Mesothelial cell of epicardium (in vitro differentiated cells): ENCODE measurements at places on chromosomes 7 and 10. TPM values are rescaled to one million over a fixed set of nuclear protein-coding genes. Genes with fewer than 3 reads are reported as not detected.
A peak's percentile ranks its signal among the peaks of the same experiment; 100 is the strongest.

- no peaks in the 10 kb centered on the region for H3K27me3 ChIP-seq
- H3K27ac ChIP-seq: no peak overlapping the region
- no peak overlapping the region for H3K4me3 ChIP-seq
- H3K36me3 ChIP-seq: peaks cover 25% of the 10 kb centered on the region
Observed at GRCh38 chr7:50632561-50633413, 67.6 kb upstream of the DDC start.

DNA sequence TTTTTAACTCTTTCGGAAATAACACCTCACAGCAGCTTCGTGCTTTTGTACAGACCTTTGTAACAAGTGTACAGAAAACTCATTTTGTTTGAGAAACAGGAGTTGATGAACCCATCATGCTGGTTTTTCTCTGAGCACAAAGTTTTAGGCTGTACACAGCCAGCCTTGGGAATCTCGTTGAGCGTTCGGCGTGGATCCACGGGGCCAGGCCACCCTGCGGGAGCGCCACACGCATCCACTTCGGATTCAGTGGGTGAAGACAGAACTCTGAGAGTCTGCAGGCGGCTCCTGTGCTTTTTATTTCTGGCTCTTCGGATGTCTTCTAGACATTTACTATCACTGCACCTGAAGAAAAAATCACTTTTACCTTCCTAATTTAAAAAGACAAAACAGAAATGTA, 131.2 kb downstream of the SMURF1 start:
- no peak for DNase-seq
- no peaks in the 10 kb centered on the region for H3K4me1 ChIP-seq
- H3K27ac ChIP-seq: no peak overlapping the region
- H3K36me3 ChIP-seq: peaks cover 62% of the 10 kb centered on the region
- H3K27me3 ChIP-seq: no peaks in the 10 kb centered on the region

DNA sequence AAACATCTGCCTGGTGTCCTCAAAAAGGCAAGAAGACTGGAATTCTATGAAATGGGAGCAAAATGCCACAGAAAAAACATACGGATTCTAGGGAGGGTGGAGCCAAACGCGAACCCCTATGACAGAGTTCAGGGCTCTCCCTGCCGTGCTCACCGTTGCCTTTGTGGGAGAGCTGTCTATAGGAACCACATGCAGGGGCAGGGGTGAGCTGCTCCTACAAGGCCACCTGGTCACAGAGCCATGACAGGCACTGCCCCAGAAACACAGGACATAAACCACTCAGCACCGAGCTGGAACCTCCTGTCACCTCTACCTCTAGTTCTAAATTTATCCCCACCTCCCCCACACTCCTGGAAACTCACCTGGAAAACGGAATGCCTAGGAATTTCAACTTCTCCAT, 155.1 kb upstream of the ZNF32 start:
- H3K27ac ChIP-seq: no peak overlapping the region
- H3K4me3 ChIP-seq: no peak overlapping the region
- H3K27me3 ChIP-seq: peaks cover 30% of the 10 kb centered on the region

GRCh38 chr7:30736291-30736690, 15.6 kb upstream of the INMT start:
- H3K4me3 ChIP-seq: no peak overlapping the region
- H3K4me1 ChIP-seq: peaks cover 4% of the 10 kb centered on the region
- DNase-seq: no peak
- H3K27ac ChIP-seq: no peak overlapping the region

DNA sequence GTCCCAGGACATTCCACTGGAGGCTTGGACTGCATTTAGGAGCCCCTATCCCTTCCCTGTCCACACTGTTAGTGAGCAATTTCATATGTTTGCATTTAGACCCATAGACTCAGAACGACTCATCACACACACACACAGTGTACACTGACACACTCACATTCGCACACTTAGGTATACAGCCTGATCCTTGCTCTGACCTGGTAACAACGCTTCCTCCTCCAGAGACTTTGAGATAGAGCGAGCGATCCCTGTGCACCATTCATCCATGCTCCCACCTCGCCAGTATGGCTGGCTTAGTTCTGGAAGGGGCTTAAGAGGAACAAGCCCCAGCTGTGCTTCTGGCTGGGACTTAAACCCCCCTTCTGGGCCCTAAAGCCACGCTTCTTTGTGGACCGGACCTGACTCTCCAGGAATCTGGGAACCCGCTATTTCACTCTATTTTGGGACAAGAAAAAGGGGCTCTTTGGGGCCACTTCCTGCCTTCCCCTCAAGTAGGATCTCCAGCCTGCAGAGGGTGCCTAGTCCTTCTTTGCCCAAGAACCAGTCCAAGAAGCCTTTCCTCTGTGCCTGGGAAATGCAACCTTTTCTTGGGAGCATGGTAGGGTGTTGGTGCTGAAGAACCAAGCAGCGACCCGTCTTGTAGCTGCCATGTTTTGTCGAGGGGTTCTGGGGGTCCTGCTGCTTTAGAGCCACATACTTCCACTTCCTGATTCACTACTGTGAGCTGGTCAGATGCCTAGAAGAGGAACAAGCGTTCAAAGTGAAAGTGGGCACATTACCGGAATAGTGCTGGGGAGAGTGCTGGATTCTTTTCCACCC, 1.1 kb upstream of the HOXA13 start:
- H3K36me3 ChIP-seq: no peaks in the 10 kb centered on the region
- DNase-seq: peak; percentile 38
- H3K4me1 ChIP-seq: peaks cover 26% of the 10 kb centered on the region

DNA sequence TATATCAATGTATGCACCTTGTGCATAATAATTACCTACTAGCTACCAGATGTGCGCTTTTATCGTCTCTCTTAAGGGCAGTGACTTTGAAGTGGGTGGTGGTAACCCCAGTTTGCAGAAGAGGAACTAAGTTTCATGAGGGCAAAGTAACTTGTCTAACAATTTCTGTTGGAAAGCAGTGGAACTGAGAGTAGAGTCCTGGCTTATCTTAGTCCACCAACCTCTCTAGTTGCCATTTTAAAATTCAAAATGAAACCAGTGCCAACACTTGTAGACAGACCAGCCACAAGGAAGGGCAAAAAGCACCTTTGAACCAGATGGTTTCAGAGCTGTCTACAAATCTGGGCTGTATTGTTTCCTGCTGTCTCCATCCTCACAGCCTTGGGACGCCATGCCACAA, 32.0 kb upstream of the RBM20 start:
- no peak for DNase-seq
- no peak overlapping the region for H3K27ac ChIP-seq
- H3K4me1 ChIP-seq: peaks cover 27% of the 10 kb centered on the region
- no peak overlapping the region for H3K4me3 ChIP-seq
- H3K36me3 ChIP-seq: no peaks in the 10 kb centered on the region

DNA sequence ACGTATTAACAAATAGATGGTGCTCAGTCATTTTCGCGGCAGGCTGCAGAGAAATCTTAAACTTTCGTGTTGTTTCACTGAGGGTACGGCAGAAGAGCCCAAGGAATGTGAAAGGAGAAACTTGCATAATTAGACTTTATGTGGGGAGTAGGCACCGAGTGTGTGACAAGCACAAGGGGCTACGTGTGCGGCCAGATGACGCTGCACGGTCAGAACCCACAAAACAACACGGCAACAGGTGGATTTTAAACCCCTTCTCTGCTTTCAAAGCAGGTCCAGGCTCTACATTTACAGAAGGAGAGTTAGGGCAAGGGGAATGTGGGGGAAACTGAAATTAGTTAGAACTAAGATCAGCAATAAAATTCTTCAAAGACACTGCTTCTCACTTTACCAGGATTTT, 392 bp upstream of the UCN3 start:
- H3K4me1 ChIP-seq: no peaks in the 10 kb centered on the region
- H3K27me3 ChIP-seq: peaks cover 54% of the 10 kb centered on the region
- H3K4me3 ChIP-seq: no peak overlapping the region
- H3K27ac ChIP-seq: no peak overlapping the region

GRCh38 chr10:69583106-69583505, 9.9 kb upstream of the NEUROG3 start:
- H3K4me1 ChIP-seq: no peaks in the 10 kb centered on the region
- H3K36me3 ChIP-seq: no peaks in the 10 kb centered on the region
- peaks cover 58% of the 10 kb centered on the region for H3K27me3 ChIP-seq
- DNase-seq: no peak
- no peak overlapping the region for H3K27ac ChIP-seq

DNA sequence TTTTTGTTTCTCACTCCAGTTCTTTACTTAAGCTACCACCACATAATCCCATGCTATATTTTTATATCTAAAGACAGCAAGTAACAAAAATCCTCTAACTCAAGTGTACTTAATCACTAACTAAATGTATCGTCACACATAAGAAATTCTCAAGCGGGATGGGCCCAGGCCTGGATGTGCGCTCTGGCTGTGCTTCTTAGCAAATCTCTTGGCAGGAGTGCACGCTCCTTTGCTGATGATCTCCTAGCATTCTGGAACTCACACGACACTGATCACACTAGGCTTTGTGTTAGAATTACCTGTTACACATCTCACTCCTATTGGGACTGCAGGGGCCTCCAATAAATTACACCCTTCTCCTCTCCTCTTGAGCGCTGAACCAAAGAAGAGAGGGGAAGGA, 46.7 kb upstream of the CALD1 start:
- DNase-seq: no peak
- peaks cover 45% of the 10 kb centered on the region for H3K4me1 ChIP-seq
- H3K27ac ChIP-seq: no peak overlapping the region
- no peaks in the 10 kb centered on the region for H3K27me3 ChIP-seq

DNA sequence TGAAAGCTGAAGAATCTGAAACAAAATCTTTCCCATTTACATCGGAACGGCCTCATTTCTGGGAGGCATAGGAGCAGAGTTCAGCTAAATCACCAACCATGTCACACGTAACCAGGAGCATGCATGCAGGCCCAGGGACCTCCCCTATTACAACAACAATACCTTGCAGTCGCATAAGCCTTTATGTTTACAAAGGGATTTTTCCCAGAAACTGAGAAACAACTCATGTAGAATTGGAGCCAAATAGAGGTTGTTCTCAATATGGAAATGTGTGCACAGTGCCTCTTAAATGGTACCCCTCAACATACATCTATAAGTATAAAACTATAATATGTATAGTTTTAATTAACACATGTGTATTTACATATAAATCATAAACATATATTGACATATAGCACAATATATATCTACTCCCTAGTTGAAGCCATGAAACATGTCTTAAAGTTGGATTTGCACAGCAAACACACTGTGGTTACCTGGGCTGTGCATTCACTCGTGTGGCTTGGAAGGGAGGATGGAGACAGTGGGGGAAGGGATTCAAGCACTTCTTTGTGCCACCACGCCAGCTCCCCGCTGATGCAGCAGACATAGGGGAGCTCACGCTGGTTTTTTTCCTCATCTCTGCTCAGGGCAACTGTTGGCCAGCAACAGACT, 35.0 kb upstream of the DGKI start:
- H3K27me3 ChIP-seq: no peaks in the 10 kb centered on the region
- DNase-seq: no peak
- H3K36me3 ChIP-seq: peaks cover 72% of the 10 kb centered on the region
- no peak overlapping the region for H3K27ac ChIP-seq
- H3K4me3 ChIP-seq: no peak overlapping the region

DNA sequence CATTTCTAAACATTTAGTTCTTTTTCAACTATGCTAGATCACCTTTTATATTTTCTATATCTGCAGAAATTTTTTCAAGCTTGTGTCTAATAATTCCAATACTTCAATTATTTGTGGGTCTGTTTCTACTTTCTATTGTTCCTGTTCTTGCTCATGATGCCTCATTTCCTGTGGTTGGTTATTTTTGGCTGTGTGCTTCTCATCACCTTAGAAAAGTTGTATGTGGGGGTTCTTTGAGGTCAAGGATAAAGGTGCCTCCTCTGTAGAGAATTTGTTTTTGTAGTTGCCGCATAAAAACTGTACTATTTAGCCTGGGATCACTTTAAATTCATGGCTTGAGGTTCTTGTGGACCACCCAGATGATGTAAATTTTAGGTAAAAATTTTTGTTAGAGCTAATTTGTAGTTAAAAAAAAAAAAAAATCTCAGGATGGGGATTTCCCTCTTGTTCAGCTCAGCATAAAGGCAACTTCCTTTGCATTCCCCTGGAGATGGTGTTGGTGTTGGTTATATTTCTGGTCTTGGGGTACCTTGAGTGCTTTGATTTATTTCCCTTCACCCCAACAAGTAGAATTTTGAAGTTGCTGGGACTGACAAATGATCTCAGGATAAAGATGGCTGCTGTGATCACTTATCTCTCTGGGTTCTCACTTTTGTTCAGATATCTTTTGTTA, 27.0 kb upstream of the JAZF1 start:
- H3K27ac ChIP-seq: no peak overlapping the region
- no peaks in the 10 kb centered on the region for H3K4me1 ChIP-seq

DNA sequence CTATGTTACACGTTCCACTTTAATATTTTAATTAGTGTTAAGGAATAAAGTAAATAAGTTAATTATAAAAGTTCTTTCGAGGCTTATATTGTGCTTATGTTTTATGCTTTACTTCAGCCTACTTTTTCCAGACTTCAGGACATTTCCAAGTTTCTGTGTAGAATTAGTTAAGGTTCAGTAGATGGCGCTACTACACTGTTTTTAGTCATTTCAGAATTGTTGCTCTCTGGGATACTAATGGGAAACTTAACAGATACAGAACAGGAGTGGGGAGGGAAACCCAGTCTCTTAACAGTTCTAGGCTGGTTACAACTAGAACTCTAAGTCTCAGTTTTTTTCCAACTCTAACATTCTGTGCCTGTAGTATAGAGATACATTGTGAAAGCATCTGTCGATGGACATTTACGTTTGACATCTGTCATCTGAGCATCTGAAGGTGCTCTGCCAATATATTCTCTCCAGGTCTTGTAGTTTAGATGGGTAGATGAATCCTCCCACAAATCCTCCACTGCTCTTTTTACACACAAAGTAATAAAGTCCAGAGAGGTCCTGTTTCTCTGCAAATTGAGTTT, 56.8 kb upstream of the FAM171A1 start:
- H3K4me1 ChIP-seq: peaks cover 4% of the 10 kb centered on the region
- H3K27me3 ChIP-seq: no peaks in the 10 kb centered on the region
- no peak overlapping the region for H3K27ac ChIP-seq
- H3K4me3 ChIP-seq: no peak overlapping the region

GRCh38 chr10:5741276-5741675, 56.6 kb downstream of the TASOR2 start:
- H3K27me3 ChIP-seq: no peaks in the 10 kb centered on the region
- no peaks in the 10 kb centered on the region for H3K4me1 ChIP-seq
- H3K4me3 ChIP-seq: no peak overlapping the region
- no peak overlapping the region for H3K27ac ChIP-seq

DNA sequence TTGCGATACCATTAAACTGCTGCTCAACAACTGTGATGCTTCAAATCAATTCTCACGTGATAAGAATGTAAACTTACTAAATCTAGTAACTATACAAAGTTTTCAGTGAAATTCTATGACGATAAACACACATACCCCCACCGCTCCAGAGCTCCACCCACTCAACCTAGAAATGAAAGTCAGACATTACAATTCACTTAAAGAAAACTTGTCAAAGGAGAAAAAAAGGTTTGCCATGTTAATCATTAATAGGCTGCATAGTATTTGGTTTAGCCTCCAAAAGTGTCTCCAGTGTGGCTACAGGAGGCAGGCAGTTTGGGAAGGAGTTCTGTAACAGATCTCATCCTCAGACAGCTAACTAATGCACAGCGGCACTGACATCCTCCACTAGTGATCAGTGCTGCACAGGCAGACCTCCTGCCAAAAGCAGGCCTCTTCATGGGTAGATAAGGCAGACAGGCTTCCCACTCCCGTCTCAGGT, 3.1 kb downstream of the HERPUD2 start:
- no peaks in the 10 kb centered on the region for H3K27me3 ChIP-seq
- DNase-seq: no peak
- peak overlapping the region; percentile 74 for H3K27ac ChIP-seq
- peak overlapping the region; percentile 89 for H3K4me3 ChIP-seq

The PDK4 gene
- total RNA-seq: 0.98 to 1.1 TPM (median 1.0 TPM) in 3 replicates

The ATOH7 gene
- 0.18 to 0.70 TPM (median 0.38 TPM) in 3 replicates for total RNA-seq

The CRPPA gene
- 4.0 to 4.4 TPM (median 4.1 TPM) in 3 replicates for total RNA-seq

The ELOVL3 gene
- total RNA-seq: 0.27 to 0.44 TPM (median 0.43 TPM) in 3 replicates

The ASIC3 gene
- 6.1 to 7.9 TPM (median 7.2 TPM) in 3 replicates for total RNA-seq
